ENCODE measurements at places on chromosomes 16 and 17.

DNA sequence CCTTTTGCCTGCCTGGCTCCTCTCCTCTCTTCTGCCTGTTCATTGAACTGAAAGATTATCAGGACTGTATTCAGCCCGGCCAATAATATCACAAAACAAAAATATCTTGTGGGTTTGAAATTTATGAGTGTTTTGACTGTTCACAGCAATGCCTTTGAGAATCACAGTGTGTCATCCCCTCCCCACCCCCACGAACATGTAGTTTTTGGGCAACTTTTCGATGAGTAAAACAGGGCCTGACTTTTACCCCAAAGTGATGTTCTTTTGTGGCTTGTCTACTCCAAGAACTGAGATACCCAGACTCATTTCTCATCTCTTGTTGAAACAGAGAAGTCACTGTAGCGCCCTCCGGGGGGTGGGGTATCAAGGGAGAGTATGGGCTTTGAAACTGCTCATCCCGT, 675.7 kb downstream of the WWOX start:
- peak; percentile 51 for DNase-seq

DNA sequence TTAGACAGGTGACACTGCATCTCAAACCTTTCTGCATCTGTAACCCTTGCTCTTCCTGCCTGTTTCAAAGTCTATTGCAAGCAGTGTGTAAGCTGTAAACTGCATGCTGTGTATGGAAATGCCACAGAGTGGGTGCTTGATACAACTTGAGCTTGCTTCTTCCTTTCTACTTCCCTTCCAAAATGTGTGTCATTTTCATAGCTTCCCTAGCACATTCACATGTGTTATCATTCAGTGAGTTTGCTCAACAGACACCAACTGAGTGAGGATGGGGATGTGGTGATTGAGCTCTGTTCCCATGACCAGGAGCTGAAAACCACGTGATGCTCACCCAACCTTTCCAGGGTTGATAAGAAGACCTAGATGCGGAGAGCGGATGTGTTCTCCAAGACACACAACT, 111.1 kb downstream of the VAT1L start:
- DNase-seq, result no peak

GRCh38 chr16:79263425-79263824, 337.1 kb downstream of the MAF start:
- DNase-seq, result no peak

- DNase-seq, result no peak
These were observed 14.2 kb upstream of the MPHOSPH6 start for GRCh38 chr16:82184213-82184612.

- no peak for DNase-seq
These were observed 309.4 kb upstream of the CDH5 start for GRCh38 chr16:66057057-66057456.

- no peak for DNase-seq
These were observed 109.2 kb downstream of the ZNF778 start for GRCh38 chr16:89326721-89327120.

- no peak for DNase-seq
These were observed 12.5 kb downstream of the CDH5 start for GRCh38 chr16:66378741-66379570.

DNA sequence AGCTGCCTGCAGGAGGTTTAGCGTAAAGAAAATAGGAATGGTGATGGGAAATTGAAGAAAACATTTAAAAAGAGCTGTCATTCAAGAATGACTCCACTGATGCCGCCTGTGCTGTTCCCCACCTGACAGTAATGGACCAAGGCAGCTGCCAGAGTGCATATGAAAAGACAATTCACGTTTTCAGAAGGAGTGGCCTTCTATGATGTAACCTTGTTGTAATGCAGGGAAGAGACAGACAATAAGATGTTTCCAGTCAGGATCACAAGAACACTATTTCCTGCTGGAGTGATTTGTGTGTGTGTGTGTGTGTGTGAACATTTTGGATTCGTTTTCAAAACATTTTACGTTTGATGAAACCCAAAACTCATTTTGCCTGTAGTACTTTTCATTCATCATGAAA, 203.7 kb downstream of the LGALS9B start:
- no peak for DNase-seq

DNA sequence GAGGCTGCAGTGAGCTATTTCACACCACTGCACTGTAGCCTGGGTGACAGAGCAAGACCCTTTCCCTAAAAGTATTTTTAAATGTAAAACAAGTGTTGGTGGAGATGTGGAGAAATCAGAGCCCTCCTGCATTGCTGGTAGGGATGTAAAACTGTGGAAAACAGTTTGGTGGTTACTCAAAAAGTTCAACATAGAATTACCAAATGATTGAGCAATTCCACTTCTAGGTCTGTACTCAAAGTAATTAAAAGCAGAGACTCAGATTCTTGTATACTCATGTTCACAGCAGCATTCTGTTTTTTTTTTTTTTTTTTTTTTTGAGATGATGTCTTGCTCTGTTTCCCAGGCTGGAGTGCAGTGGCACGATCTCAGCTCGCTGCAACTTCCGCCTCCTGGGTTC, 141.8 kb downstream of the PITPNC1 start:
- DNase-seq, result no peak

- DNase-seq, result no peak
These were observed 42.5 kb upstream of the BCO1 start for GRCh38 chr16:81195885-81196534.

DNA sequence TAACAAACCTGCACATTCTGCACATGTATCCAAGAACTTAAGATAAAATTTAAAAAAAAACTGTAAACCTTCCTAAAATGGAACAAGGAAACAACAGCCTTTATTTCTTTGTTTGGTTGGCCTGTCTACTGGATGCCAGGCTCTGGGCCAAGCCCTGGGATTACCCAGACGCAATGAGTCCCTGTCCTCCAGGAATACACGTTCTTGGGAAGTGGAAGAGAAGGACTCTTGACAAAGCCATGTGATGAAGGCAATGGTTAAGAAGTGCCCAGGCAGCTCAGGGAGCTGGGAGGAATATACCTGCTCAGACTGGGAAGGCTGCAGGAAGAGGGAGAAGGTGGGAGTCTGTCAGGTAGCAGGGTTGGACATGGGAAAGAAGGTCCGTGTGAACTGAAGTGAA, 115.4 kb downstream of the AXIN2 start:
- DNase-seq, result no peak

DNA sequence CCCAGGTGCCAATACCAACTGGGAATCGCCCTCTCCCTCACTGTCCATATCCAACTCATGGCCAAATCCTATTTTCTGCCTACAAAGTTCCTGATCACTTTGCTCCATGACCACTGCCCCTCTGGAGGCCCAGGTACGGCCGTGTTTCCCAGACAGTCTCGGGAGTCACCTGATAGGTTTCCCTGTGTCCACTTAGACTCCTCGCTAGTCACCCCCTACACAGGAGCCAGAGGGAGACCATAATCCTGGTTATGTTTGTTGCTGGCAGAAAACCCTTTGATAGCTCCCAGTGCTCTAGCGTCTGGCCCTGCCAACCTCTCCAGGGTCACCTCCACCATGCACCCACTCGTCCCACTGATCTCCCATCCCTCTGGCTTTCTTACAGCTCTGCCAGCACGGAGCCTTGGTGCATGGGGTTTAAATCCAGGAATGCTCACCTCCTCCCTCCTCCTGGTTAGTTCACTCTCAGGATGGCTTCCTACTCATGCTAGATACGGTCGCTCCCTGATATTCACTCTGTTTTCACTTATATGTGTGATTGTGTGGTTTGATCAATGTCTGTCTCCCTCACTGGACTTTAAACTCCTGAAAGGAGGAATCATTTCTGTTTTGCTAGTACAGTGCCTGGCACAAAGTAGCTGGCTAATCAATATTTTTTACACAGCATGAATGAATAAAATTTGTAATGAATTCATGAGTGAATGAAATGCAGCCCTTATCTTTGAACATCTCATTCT, 7.5 kb upstream of the CALB2 start:
- DNase-seq, result no peak

DNA sequence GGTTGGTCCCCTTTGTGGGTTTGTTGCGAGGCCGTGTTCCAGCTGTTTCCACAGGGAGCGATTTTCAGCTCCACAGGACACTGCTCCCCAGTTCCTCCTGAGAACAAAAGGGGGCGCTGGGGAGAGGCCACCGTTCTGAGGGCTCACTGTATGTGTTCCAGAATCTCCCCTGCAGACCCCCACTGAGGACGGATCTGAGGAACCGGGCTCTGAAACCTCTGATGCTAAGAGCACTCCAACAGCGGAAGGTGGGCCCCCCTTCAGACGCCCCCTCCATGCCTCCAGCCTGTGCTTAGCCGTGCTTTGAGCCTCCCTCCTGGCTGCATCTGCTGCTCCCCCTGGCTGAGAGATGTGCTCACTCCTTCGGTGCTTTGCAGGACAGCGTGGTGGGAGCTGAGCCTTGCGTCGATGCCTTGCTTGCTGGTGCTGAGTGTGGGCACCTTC, 27.3 kb upstream of the STH start:
- DNase-seq, result no peak

- DNase-seq, result no peak
These were observed 78.5 kb downstream of the RAB11FIP4 start for GRCh38 chr17:31469959-31470358.

- peak; percentile 39 for DNase-seq
These were observed 250.8 kb upstream of the RPL38 start for GRCh38 chr17:73952480-73953205.

GRCh38 chr16:28106467-28107215, 43.1 kb upstream of the GSG1L start:
- DNase-seq, result no peak

GRCh38 chr17:57694051-57694450, 51.0 kb downstream of the CCDC182 start:
- no peak for DNase-seq

DNA sequence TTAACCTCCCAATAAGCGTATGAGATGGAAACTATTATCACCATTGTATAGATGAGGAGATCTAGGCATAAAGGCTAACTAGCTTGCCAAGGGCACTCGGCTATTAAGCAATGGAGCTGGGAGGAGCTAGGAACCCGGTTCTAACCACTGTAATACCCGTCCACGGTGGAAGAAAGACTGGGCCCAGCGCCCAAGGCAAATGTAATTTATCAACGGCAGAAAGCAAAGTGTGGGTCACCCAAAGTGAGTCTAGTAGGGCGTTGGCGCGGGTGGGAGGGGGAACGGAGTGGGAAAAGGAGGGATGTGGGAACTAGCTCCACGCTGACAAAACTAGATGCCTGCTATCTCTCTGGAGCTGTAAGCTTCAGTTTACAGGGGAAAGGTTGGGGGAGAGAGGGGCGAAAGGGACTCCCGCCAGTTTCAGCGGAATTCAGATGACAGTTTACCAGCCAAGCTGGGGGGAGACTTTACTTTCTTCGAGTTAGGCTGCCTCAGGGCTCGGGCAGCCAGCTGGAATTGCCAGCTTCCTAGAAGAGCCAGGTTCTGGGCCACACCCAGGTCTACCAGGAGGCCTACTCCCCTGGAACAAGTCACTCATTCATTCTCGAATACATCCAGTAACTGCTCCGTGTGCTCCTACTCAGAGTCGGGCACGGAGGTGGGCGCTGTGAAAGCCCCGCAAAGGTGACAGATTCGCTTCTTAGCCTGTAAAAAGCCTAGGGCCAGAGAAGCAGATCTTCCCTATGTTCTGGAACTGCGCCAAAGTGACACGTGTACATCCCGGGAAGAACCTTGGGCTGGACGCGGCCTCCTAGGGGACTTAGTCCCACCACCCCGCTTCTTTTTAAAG, 837 bp downstream of the LRRC59 start:
- no peak for DNase-seq

DNA sequence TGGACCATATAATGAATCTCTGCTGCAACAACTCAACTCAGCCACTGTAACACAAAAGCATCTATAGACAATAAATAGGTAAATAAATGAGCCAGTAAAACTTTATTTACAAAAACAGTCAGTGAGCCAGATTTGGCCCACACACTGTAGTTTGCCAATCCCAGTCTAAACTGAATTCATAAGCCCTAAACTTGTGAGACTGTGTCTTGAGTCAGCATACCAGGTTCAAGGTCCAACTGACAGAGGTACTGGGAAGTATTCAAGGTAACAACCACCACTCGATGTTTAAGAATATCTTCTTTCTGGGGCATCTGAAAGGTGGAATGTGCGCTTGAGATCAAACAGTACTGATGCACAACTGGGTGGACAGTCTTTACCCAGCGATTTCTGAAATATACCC, 94.2 kb downstream of the HELZ start:
- no peak for DNase-seq

DNA sequence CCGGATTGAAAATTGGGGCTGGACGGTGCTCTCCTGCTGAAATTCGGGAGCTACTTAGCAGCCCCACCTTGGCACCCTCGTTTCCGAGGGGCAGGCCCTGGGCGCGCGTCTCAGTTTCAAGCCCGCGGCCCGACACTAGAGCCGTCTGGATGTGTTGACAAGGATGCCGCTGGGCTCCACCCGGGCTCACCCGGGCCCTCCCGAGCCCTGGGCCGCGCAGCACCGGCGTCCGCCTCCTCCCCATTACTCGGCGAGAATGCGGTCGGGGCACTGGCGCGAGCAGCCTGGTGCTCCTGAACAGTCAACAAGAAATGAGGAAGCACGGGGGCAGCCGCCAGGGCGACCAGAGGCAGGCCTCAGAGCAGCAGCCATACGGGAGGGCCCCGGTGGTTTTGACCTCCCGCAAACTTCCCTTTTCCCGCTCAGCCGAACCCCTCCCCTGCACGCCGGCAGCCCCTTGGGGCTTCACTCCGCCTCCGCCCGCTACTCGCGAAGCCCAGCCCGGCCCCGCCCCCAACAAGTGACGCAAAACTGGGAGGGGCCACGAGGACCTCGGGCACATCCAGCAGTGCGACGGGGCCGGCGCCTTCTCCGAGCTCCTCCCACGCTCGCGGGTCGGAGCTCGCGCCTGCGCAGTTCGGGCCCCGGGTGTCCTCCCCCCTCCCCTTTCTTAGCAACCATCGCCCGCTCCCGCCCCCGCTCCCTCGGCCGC, 447 bp upstream of the SEC14L1 start:
- DNase-seq, result peak; percentile 99

DNA sequence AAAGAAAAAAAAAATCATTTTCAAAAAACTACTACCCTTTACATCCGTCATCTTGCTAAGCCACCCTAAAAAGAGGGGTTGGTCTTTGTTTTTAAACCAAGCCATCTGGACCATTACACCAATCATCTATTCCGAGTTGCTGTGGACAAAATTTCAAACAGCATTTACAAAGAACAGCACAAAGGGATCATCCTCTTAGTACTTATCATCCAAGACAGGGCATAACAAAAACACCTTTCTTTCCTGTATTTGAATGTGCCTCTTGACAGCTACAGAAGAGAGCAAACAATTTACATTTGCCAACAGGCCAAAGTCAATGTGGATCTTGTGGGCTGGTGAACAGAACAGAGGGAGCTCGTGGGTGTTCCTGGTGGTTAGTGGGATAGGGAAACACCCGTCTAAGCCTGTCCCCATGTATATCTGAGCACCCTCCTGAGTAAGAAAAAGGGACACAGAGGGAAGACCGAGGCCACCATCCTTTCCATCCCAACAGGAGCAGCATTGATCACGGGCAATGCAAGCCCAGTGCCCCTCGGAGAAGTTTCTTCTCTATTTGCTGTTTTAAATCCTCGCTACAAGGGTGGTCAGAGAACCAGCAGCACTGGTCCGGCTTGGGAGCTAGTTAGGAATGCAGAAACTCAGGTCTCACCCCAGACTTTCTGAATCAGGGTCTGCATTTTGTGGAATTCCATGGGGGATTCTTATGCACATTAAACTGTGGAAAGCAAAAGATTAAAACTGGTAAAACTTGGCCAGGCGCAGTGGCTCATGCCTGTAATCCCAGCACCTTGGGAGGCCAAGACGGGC, 1.9 kb downstream of the SLC39A11 start:
- DNase-seq, result no peak
